ENCODE measurements at places on chromosomes 1 and 21.

GRCh38 chr1:107273515-107273914 is 132.7 kb downstream of the NTNG1 start:
- DNase-seq, result no peak

- DNase-seq, result no peak
Measured at GRCh38 chr1:87820668-87821334, 492.1 kb downstream of the LMO4 start.

DNA sequence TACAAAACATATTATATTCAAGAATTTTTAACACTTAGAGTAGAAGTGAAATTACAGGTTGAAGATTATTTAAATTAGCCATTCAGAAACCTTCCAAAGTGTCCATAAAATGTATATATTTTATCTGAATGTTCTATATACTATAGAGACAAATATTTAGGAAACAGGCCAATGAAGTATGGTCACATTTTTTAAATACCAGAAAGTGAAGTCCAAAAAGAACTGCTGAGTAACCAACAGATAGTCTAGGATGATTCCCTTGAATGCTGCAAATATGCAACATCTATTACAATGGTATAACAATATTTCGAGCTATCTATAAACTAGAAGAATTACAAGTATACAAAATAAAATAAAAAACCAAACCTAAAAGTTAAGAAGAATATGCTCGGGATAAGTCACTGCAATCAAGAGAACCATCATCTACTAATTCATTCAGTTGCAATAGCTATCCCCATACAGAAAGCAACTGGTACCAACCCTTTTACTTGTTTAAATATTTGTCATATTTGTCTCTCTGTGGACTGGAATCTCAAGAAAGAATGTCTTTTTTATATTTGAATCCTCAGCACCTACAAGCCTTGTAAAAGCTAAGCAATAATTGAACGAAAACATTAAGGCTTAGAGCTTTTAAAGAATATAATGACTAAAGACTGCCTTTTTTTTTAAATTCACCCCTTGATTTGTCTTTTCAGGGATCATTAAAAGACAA is 8.1 kb downstream of the ODF2L start:
- no peak for DNase-seq

- no peak for DNase-seq
Measured at GRCh38 chr1:181044449-181044966, 10.7 kb downstream of the MR1 start.

DNA sequence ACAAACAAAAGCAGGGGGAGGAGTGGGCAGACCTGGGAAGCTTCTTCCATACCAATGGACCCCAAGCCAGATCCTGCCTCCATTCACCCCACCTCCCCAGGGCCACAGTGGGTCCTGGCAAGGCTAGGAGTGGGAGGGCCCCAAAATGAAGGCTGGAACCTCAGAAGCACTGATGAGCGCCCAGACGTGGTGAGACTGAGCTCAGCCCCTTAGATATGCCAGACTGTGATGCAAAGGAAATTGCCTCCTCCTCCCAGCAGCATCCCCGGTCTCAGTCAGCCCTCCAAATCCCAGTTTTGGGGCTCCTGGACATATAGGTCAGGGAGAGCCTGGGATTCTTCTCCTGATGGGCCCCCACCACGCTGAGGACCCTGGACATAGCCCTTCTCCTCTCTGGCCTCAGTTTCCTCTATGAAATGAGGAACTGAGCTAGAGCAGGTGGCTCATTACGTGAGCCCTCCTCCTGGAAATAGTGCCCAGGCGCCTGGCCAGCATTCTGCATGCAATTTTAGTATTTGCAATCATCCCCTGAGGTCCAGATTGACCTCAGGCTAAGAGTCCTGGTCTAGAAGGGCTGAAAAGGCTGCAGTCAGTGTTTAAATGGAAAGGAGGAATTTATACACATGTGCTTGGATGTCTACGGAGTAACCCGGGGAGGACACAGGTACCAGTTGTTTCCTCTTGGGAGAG is 33.5 kb downstream of the RHBG start:
- DNase-seq, result no peak

DNA sequence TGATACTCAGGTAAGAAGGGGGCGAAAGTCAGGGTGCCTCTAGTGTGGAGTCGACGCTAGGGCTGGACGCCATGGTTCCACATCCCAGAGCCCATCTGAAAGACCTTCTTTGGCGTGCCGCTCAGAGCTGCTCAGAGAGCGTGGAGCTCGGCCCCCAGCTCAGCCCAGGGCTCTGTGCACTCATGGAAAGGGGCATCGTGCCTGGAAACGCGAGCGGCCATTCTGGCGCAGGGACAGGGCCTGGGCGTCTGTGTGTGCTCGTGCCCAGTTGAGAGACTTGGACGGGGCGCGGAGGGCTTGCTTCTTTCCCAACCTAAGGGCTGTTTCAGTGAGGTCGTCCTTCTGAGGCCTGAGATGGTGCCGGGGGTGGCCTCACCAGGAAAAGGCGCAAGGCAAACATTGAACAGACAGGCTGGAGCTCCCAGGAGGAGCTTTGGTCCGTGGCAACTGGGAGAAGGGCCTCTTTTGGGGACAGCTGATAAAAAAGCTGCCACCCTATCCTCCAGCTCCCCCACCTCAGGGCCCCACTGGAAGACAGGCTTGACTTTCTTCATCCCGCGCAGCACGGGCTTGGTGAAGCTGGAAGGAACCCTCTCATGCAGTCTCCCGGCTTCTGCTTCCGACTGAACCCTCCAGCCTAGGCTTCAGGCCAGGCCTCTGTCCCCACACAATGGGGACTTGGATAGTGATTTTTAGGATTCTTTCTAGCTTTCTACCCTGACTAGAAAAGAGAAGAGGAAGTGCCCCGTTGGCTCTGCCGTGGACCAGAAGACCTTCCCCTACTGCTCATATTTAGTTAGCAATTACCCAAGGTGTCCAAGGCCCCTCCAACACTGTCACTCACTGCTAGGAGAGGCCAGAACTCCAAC is 77.1 kb downstream of the CD58 start:
- DNase-seq, result no peak

DNA sequence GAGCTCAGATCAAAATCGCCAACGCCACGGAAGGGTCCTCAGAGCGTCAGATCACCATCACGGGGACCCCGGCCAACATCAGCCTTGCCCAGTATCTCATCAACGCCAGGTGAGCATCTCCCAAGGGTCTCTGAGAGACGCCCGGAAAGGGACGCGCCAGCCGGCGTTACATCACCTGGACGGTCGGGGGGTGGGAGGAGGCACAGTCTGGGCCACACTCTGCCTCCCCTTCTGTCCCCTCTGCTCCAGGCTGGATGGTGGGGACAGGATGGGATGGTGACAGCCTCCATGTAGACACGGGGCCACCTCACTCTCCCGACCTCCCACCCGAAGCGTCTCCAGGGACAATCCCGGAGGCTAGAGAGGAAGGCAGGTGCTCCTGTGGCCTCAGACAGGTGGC is 41.5 kb upstream of the COL6A1 start:
- no peak for DNase-seq

DNA sequence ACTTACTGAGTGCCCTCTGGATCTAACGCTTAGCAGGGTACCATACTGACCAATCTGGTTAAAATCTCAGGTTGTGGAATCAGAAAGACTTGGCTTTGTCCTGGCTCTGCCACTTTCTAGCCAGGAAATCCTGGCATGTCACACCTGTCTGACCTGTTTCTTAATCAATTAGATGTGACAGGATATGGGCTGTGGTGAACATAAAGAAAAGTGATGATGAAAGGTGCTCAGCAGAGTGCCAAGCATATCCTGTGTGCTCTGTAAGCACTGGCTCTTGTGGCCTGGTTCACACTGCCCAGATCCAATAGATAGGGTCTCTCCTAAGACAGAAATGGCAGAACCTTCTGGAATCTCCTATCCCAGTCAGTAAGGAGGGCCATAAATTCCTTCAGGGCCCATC is 53.9 kb downstream of the PHC2 start:
- no peak for DNase-seq

GRCh38 chr21:37475186-37475868 is 108.8 kb downstream of the DYRK1A start:
- no peak for DNase-seq

GRCh38 chr1:228982637-228983036 is 247.4 kb downstream of the RHOU start:
- DNase-seq, result no peak

DNA sequence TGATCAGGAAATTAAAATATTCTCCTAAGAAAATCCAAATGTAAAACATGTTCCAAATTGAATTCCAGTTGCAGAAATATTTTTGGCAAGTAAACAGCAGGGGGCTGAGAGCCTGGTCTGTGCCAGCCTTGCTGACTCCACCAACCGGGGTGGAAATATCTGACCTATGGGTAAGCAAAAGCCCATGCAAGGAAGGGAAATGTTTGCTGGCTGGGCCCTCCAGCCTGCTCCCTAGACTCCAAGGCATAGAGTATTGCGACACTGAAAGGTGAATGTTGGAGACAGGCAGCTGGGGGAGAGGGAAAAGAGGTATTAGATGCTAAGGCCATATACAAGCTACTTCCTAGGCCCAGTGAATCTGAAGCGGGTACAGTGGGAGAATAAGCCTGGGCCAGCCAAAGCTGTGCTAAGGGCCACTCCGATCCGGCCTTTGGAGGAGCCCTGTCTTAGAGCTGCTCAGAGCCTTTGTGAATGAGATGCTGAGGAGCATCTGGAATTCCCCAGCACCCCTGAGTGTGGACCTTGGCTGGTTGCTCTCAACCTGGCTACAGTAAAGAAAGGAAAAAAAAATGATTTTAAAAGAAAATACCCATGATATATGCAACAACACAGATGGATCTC is 24.9 kb upstream of the ATP1B1 start:
- no peak for DNase-seq

GRCh38 chr1:196538473-196538872 is 69.8 kb downstream of the KCNT2 start:
- no peak for DNase-seq

- no peak for DNase-seq
Measured at GRCh38 chr1:227532019-227532619, 31.2 kb upstream of the ZNF678 start.

- DNase-seq, result no peak
Measured at GRCh38 chr1:61141288-61142042, 59.1 kb downstream of the NFIA start.

All from T-helper 1 cell (primary cell).